ENCODE measurements at places on chromosomes 5 and 9. TPM values are rescaled to one million over a fixed set of nuclear protein-coding genes. Genes with fewer than 3 reads are reported as not detected.

SLC25A2 gene
- total RNA-seq, result not detected

MARCOL gene
- not detected for total RNA-seq

GDNF gene
- total RNA-seq, result 1.5 TPM

KCNN2 gene
- total RNA-seq, result not detected

FAM169A gene
- total RNA-seq, result 13.1 TPM

PHYKPL gene
- total RNA-seq, result 37.4 TPM

PTGES gene
- 20.8 TPM for total RNA-seq

DDX4 gene
- total RNA-seq, result not detected

PRDM9 gene
- total RNA-seq, result 0.41 TPM

PCDHGA5 gene
- total RNA-seq, result 1.4 TPM

AIF1L gene
- total RNA-seq, result 30.1 TPM

S1PR3 gene
- total RNA-seq, result not detected

RLN2 gene
- not detected for total RNA-seq
